ENCODE measurements at places on chromosomes 2 and 18. TPM values are rescaled to one million over a fixed set of nuclear protein-coding genes. Genes with fewer than 3 reads are reported as not detected.
A peak's percentile ranks its signal among the peaks of the same experiment; 100 is the strongest.

The PLA2R1 gene
- total RNA-seq = 1.7 TPM

The IL36B gene
- not detected for total RNA-seq

The IL18RAP gene
- 0.16 TPM for total RNA-seq

The USP34 gene
- 226 TPM for total RNA-seq

The RAPGEF4 gene
- 23.4 TPM for total RNA-seq

DNA sequence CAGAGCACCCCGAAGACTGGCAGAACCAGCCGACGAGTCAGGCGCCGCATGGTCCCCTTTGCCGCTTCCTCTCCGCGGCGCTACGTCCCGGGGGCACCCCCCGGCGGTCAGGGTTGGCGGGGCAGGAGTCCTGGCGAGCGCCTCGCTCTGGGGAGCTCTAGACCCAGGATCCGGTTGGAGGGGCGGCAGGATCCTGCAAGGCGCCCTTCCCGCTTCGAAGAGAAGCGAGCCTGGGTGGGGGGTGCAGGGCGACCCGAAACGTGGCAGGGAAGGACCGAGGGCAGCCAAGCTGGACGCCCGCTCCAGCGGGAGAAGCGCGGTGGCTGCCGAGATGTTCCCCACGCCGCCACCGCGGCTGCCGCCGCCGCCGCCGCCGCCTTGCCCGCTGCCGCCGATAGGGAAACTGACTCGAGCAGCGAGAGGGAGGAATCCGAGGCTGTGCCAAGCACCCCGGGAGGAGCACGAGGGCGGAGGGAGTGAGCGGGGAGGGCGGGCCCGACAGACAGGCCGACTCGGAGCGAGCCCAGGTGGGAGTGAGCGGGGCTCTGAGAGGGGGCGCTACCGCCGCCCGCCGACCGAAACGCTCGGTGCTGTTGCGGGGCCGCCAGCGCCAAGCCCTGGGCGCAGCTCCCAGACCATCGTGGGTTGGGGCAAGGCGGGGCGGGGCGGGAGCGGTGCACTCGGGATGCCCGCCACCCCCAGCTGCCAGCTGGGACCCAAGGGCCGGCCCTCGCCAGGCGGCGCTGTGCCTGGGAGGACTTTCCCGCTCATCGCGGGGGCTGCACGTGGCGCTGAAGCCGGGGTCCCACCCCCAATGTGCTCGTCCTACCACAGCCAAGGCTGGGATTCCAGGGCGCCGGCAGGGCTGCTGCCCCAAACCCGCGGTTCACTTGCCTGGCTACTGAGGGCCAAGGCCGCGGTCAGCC is at the start of gene GALNT14:
Gene GALNT14 (minus strand): TSS at position 404 of the 926 bp plus-strand sequence. CDS start 354 bp downstream, at position 50.
- DNase-seq = peak; percentile 62

GRCh38 chr2:29703336-29703735 is 218.1 kb downstream of the ALK start:
- no peak for DNase-seq

GRCh38 chr2:156115338-156115737 is 217.2 kb downstream of the NR4A2 start:
- no peak for DNase-seq

GRCh38 chr2:43255296-43255910 is 29.0 kb upstream of the ZFP36L2 start:
- DNase-seq = no peak

GRCh38 chr2:140154706-140155105 is 1374.5 kb upstream of the NXPH2 start:
- no peak for DNase-seq

DNA sequence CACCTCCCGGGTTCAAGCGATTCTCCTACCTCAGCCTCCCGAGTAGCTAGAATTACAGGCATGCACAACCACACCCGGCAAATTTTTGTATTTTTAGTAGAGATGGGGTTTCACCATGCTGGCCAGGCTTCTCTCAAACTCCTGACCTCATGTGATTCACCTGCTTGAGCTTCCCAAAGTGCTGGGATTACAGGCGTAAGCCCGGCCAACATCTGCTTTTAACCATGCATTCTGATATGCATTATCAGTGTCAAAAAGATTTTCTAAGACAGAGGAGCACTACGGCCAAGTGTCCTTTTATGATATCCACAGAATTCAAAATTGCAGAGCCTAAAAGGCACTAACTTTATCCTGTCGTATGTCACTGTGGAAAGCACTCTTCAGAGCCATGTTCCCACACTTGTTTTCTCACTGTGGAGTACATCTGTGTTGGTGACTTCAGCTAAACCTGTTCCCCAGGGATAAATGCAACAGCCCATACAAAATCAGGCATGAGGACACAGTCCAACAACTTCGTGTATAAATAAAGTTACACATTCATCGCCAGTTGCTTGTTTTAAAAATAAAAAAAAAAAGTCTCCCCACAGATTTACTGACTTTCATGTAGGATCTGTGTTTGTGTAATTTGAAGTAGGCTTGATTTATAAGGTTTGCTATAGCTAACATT is 56.4 kb downstream of the STK25 start:
- DNase-seq = no peak

- DNase-seq = no peak
These were observed 61.9 kb upstream of the EPB41L5 start for GRCh38 chr2:119950966-119951365.

GRCh38 chr2:96163768-96164429 is 18.7 kb upstream of the DUSP2 start:
- no peak for DNase-seq

- no peak for DNase-seq
These were observed 70.2 kb upstream of the DAPL1 start for GRCh38 chr2:158724803-158725381.

All from occipital lobe (tissue), 3 donors.